ENCODE measurements at places on chromosomes 5 and 9.

DNA sequence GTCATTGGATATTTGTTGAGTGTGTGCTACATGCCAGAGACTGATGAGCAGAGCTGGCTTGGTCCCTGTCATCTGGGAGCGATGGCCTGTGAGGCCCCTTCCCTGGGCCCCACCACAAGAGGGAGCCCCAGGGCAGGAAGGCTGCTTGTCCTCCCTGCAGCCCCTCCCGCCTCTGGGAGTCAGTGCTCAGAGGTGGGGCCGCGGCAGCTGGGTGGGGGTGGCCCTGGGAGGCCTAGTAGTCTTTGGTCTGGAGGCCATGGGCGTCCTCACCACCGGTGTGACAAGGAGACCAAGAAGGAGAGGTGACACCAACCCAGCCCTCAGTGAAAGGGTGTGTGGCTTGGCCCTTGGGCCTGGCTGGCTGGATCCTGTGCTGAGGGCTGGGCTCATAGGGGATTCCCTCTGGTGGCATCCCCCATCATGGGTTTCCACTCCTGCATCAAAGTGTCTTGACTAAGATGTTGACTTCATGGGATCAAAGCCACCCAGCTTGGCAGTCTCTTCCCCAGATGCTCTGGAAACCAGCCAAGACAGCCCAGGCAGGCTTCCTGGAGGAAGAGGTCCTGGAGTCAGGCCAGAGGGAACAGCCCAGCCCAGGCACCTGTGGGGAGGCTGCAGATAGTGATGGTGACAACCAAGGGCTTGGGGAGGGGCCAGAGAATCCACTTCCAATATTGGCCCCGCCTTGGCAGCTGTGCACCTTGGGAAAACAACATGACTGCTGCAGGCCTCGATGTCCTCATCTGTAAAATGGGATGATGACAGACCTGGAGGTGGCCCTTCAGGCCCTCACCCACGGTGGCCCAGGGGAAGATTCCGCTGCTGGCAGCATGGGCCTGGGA lies 166.7 kb downstream of the GAPVD1 start:
- DNase-seq, result peak; percentile 59

DNA sequence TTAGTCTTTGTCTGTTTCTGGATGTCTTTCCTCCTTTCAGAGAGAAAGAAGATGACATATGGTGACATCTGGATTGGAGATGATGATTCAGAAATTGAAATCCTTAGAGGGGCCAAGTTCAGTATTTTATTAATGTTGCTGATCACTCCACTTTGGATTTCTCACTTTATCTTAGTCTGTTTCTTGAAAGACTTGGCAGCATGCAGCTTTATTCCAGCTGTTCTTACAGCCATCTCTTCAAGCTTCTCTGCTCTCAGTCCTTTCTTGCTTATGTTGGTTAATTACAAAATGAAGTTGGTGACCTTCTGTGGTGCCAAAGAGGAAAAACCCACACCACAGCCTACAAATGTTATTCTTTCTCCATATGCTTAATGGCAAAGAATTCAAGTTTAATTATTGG lies 62.1 kb downstream of the SNCAIP start:
- no peak for DNase-seq

- DNase-seq, result no peak
These were observed 35.5 kb downstream of the TTC1 start for GRCh38 chr5:160044391-160044804.

DNA sequence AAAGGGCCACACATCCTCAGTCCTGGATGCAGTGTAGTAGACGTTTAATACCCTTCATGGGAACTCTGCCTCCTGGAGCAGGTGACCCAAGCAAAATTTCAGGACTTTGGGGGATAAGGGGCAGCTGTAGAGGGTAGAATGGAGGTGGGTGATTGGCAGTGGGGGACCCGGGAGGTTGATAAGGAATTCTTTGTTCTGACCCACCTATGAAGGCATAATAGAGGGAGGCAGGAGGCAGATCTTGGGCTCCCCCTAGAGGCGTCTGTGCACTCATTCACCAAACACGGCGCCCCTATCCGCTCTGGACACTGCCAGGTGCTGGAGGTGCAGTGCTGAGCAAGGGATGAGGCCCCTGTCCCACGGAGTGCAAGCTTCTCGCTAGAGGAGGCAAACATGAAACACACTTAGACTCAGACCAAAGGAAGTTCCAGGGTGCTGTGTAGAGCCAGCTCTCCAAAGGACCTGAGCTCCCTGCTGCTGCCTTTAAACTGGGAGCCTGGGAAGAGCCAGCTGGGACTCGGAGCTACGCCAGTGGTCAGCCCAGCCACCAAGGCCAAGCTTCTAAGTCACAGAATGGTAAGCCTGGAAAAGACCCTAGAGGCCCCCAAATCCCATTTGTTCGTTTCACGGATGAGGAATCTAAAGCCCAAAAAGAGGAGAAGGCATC lies 7.7 kb downstream of the IL17B start:
- DNase-seq, result peak; percentile 85

DNA sequence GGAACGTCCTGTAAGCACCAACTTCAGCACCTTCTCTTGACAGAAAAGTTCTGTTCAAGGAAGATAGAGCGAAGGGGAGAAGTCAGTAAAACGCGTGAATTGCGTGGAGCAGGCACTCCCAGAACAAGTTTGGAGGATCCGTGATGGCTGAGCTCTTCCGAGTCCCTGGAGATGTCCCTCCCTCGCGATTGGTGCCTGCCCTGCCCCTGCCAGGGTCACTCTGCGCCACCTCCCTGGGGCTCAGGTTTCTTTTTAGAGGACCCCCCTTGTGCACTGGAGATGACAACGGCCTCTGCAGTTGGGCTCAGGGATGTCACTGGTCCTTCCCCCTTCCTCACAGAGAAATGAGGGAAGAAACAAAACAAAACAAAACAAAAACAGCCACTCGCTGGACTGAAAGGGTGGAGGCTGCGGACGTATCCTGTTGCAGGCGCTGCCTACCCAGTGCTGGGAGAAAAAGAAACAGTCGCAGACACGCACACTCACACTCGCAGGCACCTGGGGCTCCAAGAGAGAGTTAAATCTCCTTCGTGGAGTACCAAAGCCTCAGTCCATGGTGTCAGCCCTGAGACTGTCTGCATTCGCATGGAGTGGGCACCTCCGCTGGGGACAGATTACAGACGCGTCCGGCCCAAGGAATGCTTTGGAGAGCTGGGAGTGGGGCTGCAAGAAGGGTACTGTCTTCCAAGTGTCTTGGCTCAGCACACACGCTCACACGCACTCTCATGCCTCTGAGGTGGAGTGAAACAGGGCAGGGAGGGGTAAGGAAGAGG lies 512.7 kb downstream of the SLCO4C1 start:
- DNase-seq, result no peak

- DNase-seq, result no peak
These were observed 209.9 kb upstream of the DMRT1 start for GRCh38 chr9:631596-631995.

DNA sequence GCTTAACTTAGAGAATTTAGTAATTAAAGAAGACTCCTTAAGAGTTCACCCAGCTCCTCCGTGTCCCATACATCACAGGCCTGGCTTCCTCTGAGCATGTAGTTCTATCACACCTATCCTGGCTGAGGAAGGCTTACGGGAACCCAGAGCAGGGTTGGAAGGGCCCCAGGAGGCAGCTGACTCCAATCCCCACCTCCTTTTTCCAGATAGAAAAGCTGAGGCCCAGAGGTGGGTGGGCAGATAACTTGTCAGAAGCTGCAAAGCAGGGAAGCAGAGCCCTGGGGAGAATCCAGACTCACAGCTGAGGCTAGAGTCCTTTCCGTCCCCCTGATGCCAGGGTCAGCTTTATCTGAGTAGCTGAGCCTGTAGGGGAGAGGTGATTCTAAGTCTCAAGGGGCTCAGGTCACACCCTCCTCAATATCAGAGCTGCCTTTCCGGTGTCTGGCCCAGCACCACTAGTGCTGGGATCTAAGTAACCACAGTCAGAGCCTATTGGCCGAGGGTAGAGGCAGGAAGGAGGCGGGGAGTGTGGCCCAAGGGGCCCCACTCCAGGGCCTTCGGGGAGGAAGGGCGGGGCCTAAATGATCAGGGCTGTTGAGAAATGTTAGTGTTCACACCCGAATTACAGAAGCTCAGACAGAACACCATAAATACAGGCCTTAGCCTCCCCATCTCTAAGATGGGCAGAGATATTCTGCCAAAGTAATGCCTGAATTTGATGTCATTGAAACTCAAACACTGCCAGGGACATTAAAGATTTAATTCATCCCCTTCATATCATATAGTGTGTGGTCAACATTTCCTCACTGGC lies 9.9 kb downstream of the CCDC69 start:
- DNase-seq, result peak; percentile 62

DNA sequence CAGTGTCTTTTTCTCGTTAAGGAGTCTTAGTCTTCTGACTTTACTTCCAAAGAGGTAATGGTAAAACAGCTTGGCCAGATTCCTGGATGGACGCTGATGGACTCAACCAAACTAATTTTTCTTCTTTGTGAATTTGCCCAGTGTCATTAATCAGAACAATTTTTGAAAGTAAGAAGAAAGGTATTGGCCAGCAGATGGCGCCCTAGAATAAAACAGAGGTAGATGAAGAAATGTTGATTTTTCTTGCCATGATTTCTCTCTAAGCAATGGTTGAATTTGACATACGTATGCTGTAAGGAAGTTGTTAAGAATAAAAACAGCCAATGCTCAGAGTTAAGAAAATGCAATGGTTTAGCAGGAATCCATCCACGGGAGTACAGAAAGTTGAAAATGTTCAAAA lies 500.0 kb downstream of the DIRAS2 start:
- DNase-seq, result no peak

- no peak for DNase-seq
These were observed at the start of gene SPACA9 for GRCh38 chr9:132878695-132879456. TSS of gene SPACA9 (plus strand) at chr9:132878898. CDS start at chr9:132883948, 5,050 bp downstream.

DNA sequence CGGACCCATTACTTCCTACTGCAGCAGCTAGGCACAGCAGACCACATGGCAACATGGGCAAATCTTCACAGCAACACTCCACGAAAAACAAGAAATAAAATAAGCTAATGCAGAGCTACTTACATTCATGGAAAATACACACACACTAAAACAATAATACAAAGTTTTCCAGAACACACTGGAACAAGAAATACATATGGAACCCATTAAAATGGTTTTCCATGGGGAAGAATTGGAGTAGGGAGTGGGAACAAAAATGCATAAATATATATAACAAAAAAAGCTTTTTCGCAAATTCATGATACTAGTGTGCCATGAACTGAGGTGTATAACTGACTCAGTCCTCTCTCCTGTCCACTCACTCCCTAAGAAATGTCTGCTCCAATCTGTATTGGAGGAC lies 8.3 kb downstream of the ADAMTS12 start:
- DNase-seq, result no peak

DNA sequence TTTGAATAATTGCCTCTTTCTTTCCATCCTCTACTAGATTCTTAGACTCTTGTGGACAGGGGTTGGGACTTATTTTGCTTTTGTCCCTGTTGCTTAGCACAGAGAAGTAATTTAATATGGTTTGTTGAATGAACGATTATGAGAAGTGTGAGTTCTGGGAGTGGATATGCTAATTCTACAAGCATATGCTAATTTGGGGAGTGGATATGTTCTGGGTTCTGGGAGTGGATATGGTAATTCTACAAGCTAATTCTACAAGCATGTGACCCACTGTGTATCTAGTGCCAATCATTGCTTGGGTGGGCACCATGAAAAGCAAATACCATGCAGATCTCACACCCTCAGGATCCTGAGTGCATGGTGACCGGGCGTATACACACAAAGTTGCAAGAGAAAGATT lies 181.8 kb upstream of the IL12B start:
- DNase-seq, result no peak

DNA sequence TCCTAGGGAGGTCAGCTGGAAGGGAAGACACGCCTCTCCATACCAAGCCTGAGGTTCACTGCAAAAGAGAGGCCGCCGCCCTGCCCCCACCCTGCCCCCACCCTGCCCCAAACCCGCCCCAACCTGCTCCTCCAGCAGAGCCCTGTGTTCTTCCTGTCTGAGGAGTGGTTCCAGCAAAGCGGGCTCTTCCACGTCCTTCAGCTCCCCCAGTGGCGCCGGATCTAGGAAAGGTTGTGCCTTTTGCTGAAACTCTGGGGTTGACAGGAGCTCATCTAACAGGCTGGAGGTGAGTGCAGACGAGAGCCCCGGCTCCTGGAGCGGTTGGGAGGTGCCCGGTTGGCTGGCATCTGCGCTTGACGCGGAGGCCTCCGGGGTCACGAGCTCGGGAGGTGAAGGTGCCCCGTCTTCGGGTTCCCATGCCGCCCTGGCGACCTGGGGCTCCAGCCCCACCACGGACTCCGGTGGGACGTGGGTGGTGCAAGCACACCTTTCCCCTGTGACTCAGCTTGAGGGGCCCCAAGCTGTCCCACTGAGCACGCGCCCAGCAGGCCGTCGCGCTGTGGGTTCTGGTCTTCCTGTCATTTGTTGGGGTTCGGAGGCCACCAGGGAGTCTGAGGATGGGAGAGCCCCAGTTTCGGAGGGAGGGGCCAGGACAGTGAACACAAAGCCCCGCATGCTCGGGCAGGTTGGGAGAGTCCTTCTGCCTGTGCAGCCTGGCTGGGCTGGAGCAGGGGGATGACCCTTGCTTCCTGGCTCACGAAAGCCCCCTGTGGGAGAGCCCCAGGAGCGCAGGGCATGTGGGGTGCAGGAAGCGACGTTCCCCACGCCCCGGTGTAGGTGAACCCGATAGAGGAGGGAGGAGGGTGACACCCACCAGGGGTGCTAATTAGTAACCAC lies 1467.1 kb downstream of the FOXD4L5 start:
- DNase-seq, result no peak

GRCh38 chr5:125372694-125373631 lies 626.5 kb upstream of the ZNF608 start:
- DNase-seq, result no peak

GRCh38 chr5:137734962-137735554 lies 831 bp downstream of the KLHL3 start:
- DNase-seq, result no peak

- DNase-seq, result no peak
These were observed 117.8 kb upstream of the LHFPL2 start for GRCh38 chr5:78766412-78766762.

DNA sequence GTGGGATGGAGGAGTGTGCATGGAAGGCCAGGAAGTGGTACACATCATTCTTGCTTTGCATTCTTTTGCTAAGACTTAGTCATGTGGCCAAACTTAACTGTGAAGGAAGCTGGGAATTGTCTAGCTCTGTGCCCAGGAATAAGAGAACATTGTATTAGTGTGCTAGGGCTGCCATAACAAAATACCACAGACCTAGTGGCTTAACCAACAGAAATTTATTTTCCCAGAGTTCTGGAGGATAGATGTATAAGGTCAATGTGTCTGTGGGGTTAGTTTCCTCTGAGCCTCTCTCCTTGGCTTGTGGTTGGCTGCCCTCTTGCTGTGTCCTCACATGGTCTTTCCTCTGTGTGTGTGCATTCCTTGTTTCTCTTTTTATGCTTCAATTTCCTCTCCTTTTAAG lies 32.4 kb downstream of the NNT start:
- DNase-seq, result no peak

GRCh38 chr5:160542281-160542680 lies 120.6 kb downstream of the PTTG1 start:
- DNase-seq, result no peak

GRCh38 chr9:5425006-5425628 lies 12.6 kb downstream of the PLGRKT start:
- peak; percentile 38 for DNase-seq

- DNase-seq, result no peak
These were observed 289.4 kb upstream of the DAB2 start for GRCh38 chr5:39714036-39714698.

GRCh38 chr5:148794729-148795561 lies 31.5 kb upstream of the ADRB2 start:
- no peak for DNase-seq

- DNase-seq, result no peak
These were observed 246.7 kb upstream of the TRPM3 start for GRCh38 chr9:71368157-71368556.

All from GM19239 (cell line).